ENCODE measurements at places on chromosomes 5 and 9. TPM values are rescaled to one million over a fixed set of nuclear protein-coding genes. Genes with fewer than 3 reads are reported as not detected.
A peak's percentile ranks its signal among the peaks of the same experiment; 100 is the strongest.

GRCh38 chr9:81737871-81738507 is 48.6 kb upstream of the TLE1 start:
- DNase-seq, result no peak

DNA sequence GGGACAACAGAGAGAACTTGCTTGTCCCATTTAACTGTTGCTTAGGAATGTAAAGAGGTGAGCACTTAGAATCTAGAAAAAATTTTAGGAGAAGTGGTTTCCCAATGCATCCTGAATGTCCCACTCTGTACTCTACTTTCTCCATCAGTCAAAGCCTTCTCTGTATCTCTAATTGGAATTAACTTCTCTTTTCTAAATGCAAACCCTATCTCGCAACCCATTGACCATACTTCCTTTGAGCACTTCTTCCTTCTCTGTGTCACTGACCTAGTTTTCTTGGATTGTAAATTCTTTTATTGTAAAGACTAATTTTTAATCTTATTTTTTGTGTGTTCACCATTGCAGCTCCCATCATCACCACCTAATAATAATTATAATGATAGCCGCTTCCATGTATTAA is 33.3 kb downstream of the ADRB2 start:
- DNase-seq, result no peak

GRCh38 chr5:69024241-69024651 is 69.6 kb upstream of the SLC30A5 start:
- DNase-seq, result no peak

DNA sequence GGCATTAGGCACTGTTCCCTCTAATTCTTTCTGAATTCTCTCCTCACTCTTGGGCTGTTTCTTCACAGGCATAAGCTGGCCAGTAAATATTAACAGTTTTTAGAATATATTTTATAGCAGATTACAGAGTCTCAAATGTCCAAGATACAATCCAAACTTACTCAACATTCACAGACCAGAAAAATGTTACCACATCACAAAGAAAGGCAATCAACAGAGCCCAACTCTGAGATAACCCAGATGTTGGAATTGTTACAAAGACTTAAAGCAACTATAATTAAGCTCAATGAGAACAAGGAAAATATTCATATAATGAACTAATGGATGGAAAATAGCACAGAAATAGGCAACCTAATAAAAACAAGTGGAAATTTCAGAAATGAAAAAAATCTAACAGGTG is 401.1 kb upstream of the RGMB start:
- no peak for DNase-seq

- DNase-seq, result no peak
Observed at GRCh38 chr5:152688561-152689249, 283.6 kb upstream of the NMUR2 start.

- DNase-seq, result peak; percentile 98
Observed at GRCh38 chr9:93119953-93120845, 13.9 kb downstream of the NINJ1 start.

GRCh38 chr9:130518943-130519799 is 60.2 kb upstream of the FUBP3 start:
- no peak for DNase-seq

- no peak for DNase-seq
Observed at GRCh38 chr9:37949576-37949975, 45.6 kb upstream of the SLC25A51 start.

DNA sequence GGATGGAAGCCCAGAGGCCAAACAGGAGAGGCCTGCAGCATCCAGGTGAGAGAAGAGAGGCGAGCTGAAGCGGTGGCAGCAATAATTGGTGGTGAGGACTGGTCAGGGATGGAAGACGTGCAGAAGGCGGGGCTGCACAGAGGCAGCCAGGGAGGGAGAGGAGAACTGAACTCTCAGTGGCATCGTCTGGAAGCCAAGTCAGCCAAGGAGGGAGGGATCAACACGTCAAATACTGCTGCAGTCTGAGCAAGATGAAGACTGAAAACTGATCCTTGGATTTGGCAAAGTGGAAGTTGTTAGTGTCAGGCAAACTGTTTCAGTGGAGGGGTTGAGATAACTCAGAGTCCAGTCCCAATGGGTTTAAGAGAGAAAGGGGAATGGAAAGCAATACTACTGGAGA is 145.4 kb downstream of the CDK5RAP2 start:
- no peak for DNase-seq

DNA sequence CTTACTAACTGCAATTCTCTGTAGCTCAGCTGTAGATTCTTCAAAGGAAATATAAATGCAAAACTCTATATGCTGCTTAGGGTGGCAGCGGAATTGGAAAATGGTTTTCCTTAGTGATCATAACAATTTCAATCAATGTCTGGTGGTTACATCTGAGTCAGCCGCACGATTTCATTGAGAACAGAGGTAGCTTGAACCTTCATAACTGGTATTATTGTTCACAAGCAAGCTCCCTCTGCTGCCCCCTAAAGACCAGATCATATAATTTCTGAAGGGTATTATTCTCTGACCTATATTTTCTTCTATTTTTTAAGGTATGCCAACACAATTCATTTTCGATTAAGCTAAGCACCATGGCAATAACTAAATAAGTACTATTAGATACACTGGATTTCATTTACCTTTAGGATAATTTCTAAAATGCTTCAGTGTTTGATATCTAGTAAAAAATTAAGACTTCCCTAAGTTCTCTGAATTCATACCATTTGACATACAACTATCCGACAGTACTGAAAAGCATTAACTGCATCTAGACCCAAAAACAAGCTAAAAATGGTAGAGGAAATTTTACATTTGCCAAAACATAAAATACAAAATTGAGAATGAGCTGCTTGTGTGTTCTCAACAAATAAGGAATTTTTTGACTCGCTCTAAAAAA is 181.1 kb upstream of the SPEF2 start:
- DNase-seq, result no peak

GRCh38 chr9:35033101-35033500 is 39.3 kb downstream of the VCP start:
- no peak for DNase-seq

- DNase-seq, result no peak
Observed at GRCh38 chr5:142896325-142897007, 126.3 kb downstream of the ARHGAP26 start.

DNA sequence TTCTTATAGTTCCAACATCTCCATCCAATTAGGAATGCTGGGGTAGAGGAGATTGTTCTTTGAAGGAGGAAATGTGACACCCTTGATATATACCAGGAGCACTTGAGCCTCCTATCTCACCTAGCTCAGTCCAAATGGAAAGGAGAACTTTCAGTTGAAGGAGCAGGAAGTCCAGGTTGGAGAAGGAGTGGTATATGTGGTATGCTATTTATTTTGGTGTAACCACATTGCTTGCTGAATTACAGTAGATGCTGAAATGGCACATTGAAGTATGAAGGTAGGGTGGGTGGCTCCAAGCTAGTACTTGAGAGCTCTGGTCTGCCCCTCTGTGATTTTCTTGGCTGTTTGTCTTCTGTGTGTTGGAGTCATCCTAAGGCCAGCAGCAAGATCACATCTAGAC is 6.1 kb downstream of the CSNK1G3 start:
- DNase-seq, result no peak

GRCh38 chr5:154146409-154146808 is 44.1 kb upstream of the GALNT10 start:
- no peak for DNase-seq

DNA sequence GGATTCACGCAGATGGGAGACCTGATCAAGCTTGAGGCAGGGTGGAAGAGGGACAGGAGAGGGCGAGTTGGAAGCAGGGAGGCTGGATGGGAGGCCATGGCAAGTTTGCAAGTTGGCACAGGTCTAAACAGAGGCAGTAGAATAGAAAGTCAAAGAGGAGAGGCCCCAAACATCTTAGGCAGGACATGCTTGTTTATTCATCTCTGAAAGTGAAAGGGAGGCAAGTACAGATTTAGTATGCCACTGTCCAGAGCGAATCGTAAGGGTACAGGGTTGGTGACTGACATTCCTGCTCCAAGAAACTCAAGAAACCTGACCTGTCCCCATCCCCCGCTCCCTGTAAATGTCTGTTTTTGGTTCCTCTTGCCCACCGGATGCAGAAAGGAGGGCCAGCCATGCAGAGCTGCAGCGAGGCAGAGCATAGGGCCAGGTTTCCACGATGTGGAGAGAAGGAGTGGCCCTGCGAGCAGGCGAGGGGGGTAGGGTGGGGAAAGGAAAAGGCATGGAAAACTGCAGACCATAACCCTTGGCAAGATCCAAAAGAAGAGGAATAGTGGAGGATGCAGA is 96.2 kb upstream of the BOD1 start:
- no peak for DNase-seq

- DNase-seq, result no peak
Observed at GRCh38 chr9:91546574-91546973, 122.9 kb upstream of the NFIL3 start.

DNA sequence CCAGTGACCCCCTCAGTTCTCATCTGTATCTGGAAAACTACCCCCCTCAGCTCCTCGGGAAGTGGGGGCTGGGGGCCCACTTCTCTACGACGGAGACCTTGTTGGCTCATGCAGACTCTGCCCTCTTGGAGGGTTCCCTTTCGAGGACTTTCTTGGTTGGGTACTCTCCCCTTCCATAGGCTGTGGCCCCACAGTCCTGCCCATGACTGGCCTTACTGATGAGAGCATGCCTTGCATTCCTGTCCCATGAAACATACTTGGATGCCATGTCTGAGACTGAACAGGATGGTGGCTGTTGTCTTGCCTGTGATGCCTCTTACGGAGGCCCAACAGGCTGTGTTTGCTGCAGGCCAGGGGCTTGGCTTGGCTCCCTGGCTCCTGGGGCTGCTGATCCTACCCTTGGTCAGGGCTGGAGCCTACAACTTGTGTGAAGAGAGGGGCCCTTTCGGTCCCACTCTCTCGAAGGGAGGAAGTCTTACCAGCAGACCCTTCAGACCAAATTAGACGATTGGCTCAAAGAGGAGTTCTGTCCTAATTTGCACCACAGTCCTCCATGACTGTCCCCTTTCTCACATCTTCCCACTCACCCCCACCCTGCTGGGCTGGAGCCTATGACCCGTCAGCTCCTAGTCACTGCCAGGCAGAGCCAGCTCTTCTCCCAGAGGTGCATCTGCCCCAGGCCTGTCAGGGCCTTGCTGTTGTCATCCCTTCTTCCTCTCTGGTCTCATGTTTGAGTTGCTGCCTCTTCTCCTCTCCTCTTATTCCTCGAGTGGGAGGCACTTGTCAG is 109.9 kb downstream of the CACNA1B start:
- no peak for DNase-seq

DNA sequence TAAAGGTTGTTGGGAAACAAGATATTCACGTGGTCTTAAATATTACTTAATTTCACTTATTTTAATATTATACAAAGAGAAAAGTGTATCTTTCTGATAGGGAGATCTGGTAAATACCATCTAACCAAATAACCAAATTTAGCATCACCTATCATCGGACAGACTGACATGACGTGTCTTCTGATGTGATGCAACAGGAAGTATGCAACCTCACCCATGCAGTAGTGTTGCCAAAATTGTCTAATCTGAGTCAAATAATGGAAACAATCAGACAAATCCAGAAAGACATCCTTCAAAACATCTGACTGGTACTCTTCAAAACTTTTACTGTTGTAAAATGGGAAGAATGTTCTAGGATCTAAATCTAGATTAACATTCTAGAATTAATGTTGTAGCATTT is 148.0 kb downstream of the FGF1 start:
- DNase-seq, result no peak

SLCO6A1 gene
- total RNA-seq, result not detected

IL4 gene
- not detected for total RNA-seq

EQTN gene
- total RNA-seq, result 0.71 TPM

DRD1 gene
- not detected for total RNA-seq

SLC6A7 gene
- total RNA-seq, result not detected

IL5 gene
- total RNA-seq, result not detected

F2RL2 gene
- total RNA-seq, result 1.4 TPM

CTXN3 gene
- not detected for total RNA-seq

Measured in sigmoid colon (tissue), 7 donors.